ENCODE measurements at places on chromosomes 11 and 22.
A peak's percentile ranks its signal among the peaks of the same experiment; 100 is the strongest.

DNA sequence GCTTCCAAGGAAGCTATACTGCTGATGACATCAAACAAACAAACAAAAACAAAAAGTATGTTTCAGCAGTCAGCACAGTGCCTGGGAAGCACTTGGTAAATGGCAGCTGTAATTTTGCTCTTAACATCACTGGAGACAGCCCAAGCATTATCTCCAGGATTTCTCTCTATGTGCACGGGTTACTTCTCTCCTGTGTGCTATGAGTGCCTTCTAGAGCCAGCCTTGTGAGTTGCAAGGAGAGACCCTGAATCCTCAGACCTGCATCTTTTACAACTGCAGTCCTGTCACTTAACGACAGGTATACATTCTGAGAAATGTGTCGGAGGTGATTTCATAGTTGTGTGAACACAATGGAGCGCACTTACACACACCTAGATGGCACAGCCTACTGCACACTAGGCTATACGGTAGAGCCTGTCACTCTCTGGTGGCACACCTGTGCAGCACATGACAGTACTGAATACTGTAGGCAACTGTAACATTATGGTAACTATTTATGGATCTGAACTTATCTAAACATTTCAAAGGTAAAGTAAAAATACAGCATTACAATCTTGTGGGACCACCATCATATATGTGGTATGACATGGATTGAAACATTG is 662.5 kb upstream of the B3GAT1 start:
- peak; percentile 0 for DNase-seq

GRCh38 chr22:28822930-28823551 is 22.7 kb upstream of the XBP1 start:
- peak; percentile 51 for DNase-seq

GRCh38 chr11:42589286-42589685 is 722.5 kb upstream of the API5 start:
- DNase-seq = no peak

- DNase-seq = no peak
Measured at GRCh38 chr11:9868641-9869040, 204.8 kb downstream of the SWAP70 start.

GRCh38 chr11:289398-289711 is 429 bp downstream of the PGGHG start:
- no peak for DNase-seq
